ENCODE measurements at places on chromosomes 3 and 15. TPM values are rescaled to one million over a fixed set of nuclear protein-coding genes. Genes with fewer than 3 reads are reported as not detected.

The EPHA6 gene
- not detected for total RNA-seq

The TRIM59 gene
- 47.7 TPM for total RNA-seq

The SNX22 gene
- total RNA-seq, result 0.93 TPM

The BUB1B gene
- 70.0 TPM for total RNA-seq

The CPNE4 gene
- not detected for total RNA-seq

The PRSS50 gene
- total RNA-seq, result not detected

The WDR93 gene
- total RNA-seq, result not detected

The CRYBG3 gene
- total RNA-seq, result 6.7 TPM

The WDR6 gene
- total RNA-seq, result 162 TPM

The IGF2BP2 gene
- 0.24 TPM for total RNA-seq

The CD80 gene
- 14.0 TPM for total RNA-seq

The STRIT1 gene
- not detected for total RNA-seq

The DCLK3 gene
- not detected for total RNA-seq

The CD96 gene
- 313 TPM for total RNA-seq

Measured in activated naive CD4-positive, alpha-beta T cell treated with anti-CD3 and anti-CD28 coated beads, Interleukin-2, amount 10 ng/mL, durations not matched to agents 5 hours and 36 hours (primary cell).